Activated CD8-positive, alpha-beta T cell treated with anti-CD3 and anti-CD28 coated beads, Interleukin-2, amount 10 ng/mL, durations not matched to agents 7 days and 5 days (primary cell): ENCODE measurements at places on chromosomes 12 and 14. TPM values are rescaled to one million over a fixed set of nuclear protein-coding genes. Genes with fewer than 3 reads are reported as not detected.
A peak's percentile ranks its signal among the peaks of the same experiment; 100 is the strongest.

DNA sequence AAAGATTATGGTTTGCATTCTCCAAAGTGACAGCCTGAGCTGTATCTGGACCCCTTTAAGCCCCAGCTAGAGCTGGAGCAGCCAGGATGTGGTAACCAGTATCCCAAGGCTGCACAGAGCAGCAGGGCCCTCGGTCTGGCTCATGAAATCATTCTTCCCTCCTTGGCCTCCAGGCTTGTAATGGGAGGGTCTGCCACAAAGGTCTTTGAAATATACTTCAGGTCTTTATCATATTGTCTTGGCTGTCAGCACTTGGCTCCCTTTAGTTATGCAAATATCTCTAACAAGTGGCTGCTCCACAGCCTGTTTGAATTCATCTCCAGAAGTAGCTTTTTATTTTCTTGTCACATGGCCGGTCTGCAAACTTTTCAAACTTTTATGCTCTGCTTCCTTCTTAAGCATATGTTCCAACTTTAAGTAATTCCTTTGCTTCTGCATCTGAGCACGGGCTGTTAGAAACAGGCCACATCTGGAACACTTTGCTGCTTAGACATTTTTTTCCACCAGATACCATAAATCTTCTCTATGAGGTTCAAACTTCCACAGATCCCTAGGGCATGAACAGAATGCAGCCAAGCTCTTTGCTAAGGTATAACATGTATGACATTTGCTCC lies 663.4 kb upstream of the MIS18BP1 start:
- H3K27me3 ChIP-seq: no peaks in the 10 kb centered on the region
- H3K4me3 ChIP-seq: no peak overlapping the region
- no peak for DNase-seq

DNA sequence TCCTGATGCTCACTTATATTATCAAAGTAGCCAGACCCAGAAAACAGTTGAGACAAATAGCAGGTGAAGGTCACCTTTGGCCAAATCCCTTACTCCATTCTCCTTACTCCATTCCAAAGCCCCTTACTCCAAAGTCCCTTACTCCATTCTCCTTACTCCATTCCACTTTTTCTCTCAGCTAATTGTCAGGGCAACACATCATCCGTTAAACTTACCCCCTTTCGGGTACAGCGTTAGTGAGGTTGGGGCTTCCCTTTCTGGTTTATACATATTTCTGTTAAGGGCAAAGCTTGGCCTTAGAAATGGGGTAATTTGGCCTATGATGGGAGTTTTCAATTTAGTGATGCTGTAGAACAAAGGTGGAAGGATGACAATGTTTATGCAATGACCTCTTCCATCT lies 111.8 kb upstream of the CCND2 start:
- no peak overlapping the region for H3K4me3 ChIP-seq
- DNase-seq: peak; percentile 4
- peaks cover 68% of the 10 kb centered on the region for H3K4me1 ChIP-seq
- H3K36me3 ChIP-seq: peaks cover 8% of the 10 kb centered on the region
- H3K27me3 ChIP-seq: no peaks in the 10 kb centered on the region
- H3K27ac ChIP-seq: no peak overlapping the region

GRCh38 chr12:83143950-83144349 lies 457.2 kb downstream of the TMTC2 start:
- H3K27me3 ChIP-seq: no peaks in the 10 kb centered on the region
- no peak overlapping the region for H3K4me3 ChIP-seq
- no peak for DNase-seq
- no peak overlapping the region for H3K27ac ChIP-seq

DNA sequence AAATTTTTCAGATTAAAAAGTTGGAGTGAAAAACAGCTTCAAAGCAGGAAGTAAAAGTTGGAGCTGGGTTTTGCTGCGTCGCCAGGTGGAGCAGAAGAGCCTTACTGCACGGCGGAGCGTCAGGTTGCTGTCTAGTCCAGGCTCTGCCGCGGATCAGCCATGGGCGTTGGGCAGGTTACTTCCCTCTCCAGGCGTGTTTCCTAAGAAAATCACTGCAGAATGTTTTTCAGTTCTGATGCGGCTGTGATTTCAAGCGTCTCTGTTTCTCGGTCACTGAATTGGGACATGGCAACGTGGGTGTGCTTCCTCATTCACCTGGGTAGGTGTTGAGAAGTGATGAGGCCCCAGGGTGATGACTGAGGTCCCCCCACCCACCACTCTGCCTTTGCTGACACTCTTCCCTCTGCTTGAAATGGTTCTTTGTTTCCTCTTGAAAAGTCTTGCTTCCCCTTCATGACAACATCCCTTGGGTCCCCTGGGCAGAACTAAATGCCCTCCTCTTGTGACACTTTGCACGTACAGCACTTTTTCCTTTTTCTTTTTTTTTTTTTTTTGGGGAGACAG lies 7.6 kb downstream of the EVL start:
- peak; percentile 78 for DNase-seq
- peaks cover 63% of the 10 kb centered on the region for H3K4me1 ChIP-seq
- no peaks in the 10 kb centered on the region for H3K27me3 ChIP-seq
- H3K27ac ChIP-seq: peak overlapping the region; percentile 93

DNA sequence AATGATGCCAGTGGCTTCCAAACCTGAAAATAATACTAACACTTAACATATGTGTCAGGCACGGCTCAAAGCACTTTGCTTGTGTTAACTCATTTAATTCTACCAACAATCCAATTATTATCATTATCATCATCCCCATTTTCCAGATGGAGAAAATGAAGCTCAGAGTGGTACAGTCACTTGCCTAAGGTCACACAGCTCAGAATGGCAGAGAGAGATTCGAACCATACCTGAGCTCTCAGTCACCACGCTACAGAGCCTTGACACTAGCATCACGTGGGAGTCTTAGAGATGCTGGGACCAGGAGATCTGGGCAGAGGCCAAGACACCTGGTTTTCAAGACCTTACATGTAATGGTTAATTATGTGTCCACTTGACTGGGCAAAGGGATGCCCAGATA lies 34.2 kb downstream of the DHX37 start:
- H3K4me1 ChIP-seq: no peaks in the 10 kb centered on the region
- no peak overlapping the region for H3K4me3 ChIP-seq
- no peak overlapping the region for H3K27ac ChIP-seq
- no peak for DNase-seq

DNA sequence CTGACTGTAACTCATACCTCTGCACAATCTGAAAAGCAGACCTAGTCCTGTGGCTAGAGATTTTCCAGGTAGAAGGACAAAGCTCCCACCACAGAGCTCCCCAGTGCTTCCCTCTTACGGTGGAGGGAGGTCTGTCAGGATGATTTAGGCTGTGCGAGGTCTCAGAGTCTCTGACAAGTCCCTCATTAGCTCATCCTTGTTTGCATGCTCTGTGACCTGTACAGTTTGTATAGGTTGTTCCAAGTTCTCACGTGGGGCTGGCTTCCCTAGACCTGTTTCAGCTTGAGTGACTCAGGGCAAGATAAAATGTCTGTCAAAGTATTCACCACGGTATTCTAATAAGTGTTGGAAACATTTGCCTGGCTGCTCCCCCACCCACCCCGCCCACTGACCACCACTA lies 34.8 kb downstream of the ASCL1 start:
- no peak overlapping the region for H3K27ac ChIP-seq
- H3K4me3 ChIP-seq: no peak overlapping the region
- peaks cover 13% of the 10 kb centered on the region for H3K4me1 ChIP-seq
- DNase-seq: no peak
- H3K27me3 ChIP-seq: no peaks in the 10 kb centered on the region

DNA sequence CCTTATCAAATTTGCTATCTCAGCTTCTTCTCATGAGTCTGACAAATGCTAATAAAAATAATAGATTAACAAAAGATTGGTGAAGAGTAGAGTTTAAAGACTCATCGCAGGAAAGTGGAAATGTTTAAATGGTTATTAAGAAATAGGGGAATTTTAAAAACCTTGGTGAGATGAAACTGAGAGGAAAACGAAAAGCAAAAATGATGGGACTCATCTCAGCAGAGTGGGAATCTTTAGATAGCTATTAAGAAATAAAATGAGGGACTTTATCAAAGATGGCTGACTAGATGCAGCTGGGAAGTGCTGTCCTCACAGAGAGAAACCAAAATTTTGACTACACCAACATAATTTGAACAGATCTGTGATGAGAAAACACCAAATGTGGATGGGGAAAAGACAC lies 79.2 kb upstream of the CD163 start:
- H3K27ac ChIP-seq: no peak overlapping the region
- H3K4me3 ChIP-seq: no peak overlapping the region
- DNase-seq: no peak
- no peaks in the 10 kb centered on the region for H3K36me3 ChIP-seq
- peaks cover 18% of the 10 kb centered on the region for H3K27me3 ChIP-seq
- no peaks in the 10 kb centered on the region for H3K4me1 ChIP-seq

DNA sequence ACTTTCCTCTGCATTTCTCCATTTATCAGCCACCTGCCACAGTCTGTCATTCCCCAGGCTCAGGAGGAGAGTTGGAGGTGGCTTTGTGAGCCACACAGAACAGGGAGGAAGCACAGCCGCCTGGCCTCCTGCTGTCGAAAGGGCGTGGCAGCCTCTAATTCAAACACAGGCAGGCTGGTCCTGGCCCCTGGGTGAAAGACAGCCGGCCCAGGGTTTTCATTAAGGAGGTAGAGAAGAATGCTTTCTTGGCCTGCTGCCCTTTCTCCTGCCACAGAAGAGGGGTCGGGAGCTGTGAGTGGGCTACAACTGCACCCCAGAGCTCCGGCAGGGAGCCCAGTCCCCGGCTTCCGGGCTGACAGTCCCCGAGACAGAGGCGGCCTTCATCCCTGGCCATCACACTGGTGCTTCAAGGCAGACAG lies 108.6 kb upstream of the FZD10 start:
- H3K4me3 ChIP-seq: no peak overlapping the region
- H3K4me1 ChIP-seq: peaks cover 4% of the 10 kb centered on the region
- no peak overlapping the region for H3K27ac ChIP-seq

Gene TAS2R43
- 0.73 TPM for total RNA-seq

Gene PRICKLE1
- total RNA-seq: 0.11 TPM

Gene MIPOL1
- total RNA-seq: not detected

Gene CD163
- total RNA-seq: not detected

Gene SETD1B
- total RNA-seq: 30.0 TPM

Gene PRH1
- total RNA-seq: 21.4 TPM

Gene IFNG-AS1
- total RNA-seq: 0.21 TPM
